Activated CD4-positive, alpha-beta T cell treated with anti-CD3 and anti-CD28 coated beads, Interleukin-2, amount 50 U/mL, for 48 hours (primary cell): ENCODE measurements at places on chromosomes 1 and 21.
A peak's percentile ranks its signal among the peaks of the same experiment; 100 is the strongest.

- DNase-seq, result no peak
Observed at GRCh38 chr1:1794999-1795398, 16.7 kb upstream of the NADK start.

DNA sequence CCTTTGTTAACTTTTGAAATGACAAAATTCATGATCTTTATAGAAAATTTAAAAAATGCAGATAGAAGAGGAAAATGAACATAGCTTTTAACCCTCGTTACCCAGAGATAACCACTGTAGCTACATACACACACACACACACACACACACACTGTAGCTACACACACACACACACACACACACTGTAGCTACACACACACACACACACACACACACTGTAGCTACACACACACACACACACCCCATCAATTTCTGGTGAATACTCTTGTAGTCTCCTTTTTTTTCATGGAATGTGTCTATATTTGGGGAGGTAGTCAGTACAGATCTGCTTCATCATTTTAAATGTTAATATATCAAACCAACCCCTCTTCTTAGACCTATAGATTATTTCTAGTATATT lies 58.5 kb downstream of the SH3BGR start:
- DNase-seq, result no peak

DNA sequence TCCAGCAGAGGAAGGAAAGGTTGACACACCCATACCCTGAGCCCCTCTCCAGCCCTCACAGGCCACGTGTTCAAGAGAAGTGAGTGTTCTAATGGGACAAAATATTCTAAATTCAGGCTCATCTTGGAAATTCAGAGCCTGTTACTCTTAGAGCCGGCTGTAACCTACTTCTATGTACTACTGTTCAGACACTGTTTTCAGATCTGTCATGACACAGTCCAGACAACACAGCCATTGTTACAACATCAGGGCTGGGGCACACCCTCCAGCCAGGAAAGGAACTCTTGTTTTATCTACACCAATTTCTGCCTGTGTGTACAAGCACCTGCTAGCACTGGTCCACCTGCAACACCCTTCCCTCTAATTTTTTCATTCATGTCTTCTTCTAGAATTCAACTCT lies 145.4 kb upstream of the C8B start:
- no peak for DNase-seq

DNA sequence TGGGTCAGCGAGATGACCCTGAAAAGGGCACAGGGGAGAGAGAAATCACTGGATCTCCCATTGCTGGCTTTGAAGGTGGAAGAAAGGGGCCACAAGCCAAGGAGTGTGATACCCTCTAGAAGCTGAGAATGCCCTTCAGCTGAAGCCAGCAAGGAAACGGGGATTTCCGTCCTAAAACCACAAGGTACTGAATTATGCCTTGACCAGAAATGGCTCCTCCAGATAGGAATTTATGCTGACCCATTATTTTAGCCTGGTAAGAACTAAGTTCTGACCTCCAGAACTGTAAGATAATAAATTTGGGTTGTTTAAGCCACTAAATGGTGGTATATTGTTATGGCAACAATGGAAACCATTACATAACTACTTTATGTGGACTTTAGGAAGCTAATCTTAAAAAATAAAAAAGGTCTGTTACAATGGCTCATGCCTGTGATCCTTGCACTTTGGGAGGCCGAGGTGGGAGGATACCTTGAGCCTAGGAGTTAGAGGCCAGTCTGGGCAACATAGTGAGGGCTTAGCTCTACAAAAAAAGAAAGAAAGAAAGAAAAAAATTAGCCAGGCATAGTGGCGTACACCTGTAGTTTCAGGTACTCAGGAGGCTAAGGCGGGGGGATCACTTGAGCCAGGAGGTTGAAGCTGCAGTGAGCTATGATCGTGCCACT lies 3.6 kb upstream of the H6PD start:
- DNase-seq, result no peak

DNA sequence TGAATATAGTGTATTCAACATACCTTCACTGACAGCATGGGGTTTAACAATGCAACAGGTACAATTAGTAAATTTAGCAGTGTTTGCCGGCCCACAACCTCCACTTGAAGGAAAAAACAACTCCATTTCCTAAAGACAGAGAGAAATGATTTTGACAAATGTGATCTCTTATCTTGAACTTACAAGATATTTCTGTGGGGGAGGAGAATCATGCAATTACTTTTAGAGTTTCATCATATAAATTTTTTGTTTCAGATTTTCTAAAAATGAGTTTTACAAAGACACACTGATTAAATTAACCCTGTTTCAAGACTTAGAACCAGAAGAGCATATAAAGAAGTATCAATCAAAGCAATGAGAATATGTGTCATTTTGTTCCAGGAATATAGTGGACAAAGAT lies 80.3 kb downstream of the NME7 start:
- DNase-seq, result no peak

GRCh38 chr1:229642376-229642775 lies 16.3 kb downstream of the URB2 start:
- DNase-seq, result no peak

GRCh38 chr1:10708757-10709156 lies 87.7 kb downstream of the CASZ1 start:
- no peak for DNase-seq

DNA sequence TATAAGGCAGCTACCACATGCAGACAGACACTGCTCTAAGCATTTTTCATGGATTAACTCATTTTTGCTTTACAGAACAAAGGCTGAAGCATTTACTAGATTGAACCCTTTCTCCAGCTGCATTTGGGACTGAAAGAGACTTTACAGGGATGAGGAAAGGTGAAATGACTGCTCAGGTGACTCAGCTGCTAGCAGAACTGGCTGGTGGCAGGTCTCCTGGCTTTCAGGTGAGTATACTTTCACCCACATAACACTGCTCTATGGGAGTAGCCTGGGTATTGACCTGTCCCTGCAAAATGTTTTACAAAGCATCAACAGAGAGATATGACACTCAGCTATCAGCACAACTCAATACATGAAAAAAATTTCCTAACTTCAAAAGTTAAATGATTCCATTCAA lies 2.6 kb upstream of the CCDC185 start:
- DNase-seq, result no peak

DNA sequence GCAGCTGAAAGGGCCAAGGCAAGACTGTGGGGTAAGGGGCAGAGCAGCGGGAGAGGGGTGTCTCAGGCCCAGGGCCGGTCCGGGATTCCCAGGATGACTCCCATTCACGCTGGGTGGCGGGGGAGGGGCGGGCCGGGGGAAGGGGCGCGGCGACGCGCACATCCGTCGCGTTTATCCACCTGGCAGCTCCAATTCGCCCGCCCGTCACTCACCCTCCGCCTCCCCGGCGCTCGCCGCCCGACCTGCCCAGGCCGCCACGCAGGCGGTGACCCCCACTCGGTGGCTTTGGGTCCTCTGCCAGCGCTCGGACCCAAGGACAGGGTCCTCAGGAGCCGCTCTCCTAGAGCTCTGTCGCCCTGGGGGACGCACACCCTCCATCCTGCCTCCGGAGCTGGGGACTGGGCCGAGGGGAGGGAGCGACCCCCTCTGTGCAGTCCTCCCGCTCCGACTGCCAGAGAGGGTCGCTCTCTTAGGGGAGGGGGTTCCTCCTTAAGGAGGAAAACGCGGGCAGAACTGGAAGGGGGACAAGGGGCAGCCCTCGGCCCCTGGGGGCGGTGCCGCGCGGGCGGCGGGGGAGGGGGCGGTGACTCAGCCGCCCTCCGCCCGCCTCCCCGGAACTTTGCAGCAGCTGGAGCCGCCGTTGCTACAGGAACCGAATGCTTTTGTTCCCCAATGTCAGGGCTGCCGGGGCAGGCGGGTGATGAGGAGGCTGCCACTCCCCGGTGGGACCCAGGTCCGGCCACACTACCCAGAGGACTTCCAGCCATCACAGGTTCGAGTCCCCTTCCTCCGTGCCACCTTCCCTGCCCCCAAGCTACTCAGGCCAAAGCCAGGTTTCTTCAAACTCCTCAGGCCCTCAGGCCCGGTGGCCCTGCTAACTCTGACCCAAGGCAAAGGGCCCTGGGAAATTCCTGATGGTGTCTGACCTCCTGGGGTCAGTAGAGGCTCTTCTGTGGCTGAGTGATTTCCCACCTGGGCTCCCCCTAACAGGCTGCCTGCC lies 3.4 kb downstream of the ADGRB2 start:
- peak; percentile 44 for DNase-seq

GRCh38 chr1:185969028-185969427 lies 234.8 kb downstream of the HMCN1 start:
- DNase-seq, result no peak

GRCh38 chr1:83100133-83100532 lies 898.8 kb downstream of the TTLL7 start:
- DNase-seq, result no peak

- no peak for DNase-seq
Observed at GRCh38 chr1:20962576-20963258, 175.6 kb upstream of the HP1BP3 start.

- DNase-seq, result no peak
Observed at GRCh38 chr1:44423591-44424537, 18.8 kb downstream of the RNF220 start.

DNA sequence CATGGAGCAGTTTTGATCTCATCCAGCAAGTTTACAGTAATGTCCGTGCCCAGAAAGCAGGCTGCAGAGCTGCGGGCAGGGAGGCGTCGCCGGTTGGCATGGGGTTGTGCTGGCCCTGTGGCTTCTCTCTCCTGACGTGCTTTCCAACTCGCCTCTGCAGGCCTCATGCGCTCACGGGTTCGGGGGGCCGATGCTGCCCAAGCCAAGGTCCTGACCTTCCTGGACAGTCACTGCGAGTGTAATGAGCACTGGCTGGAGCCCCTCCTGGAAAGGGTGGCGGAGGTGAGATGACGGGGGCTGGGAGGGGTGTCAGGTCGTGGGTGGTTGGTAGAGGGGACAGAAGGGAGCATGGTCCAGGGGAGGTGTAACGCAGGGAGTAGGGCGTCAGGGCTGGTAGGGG lies 176.1 kb downstream of the GALNT2 start:
- DNase-seq, result no peak
